ENCODE measurements at places on chromosomes 5 and 9. TPM values are rescaled to one million over a fixed set of nuclear protein-coding genes. Genes with fewer than 3 reads are reported as not detected.

- DNase-seq: no peak
- no peaks in the 10 kb centered on the region for H3K36me3 ChIP-seq
- peaks cover 6% of the 10 kb centered on the region for H3K4me1 ChIP-seq
- H3K4me3 ChIP-seq: no peak overlapping the region
- H3K27me3 ChIP-seq: no peaks in the 10 kb centered on the region
Observed at GRCh38 chr9:110007477-110008270, 200.3 kb downstream of the C9orf152 start.

GABRA6 gene
- not detected for total RNA-seq

GRCh38 chr9:91029650-91030361 is 228.2 kb downstream of the SYK start:
- H3K4me3 ChIP-seq: no peak overlapping the region
- no peaks in the 10 kb centered on the region for H3K27me3 ChIP-seq
- H3K27ac ChIP-seq: no peak overlapping the region
- no peak for DNase-seq
- no peaks in the 10 kb centered on the region for H3K36me3 ChIP-seq

DNA sequence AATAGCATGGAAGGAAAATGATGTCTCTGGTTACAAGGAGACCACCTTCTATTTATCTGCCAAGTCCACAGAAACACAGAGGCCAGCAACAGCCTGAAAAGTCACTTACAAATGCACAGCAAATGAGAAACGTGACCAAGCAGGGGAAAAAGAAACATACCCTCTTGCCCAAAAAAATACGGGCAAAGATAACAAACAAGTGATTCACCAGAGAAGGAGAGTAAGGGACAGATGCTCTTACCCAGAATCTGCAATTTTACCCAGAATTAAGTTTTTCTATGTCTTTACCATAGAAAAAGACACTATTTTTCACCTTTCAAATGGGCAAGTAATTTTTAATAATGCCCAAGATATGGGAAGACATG is 28.1 kb downstream of the CAMSAP1 start:
- H3K4me3 ChIP-seq: no peak overlapping the region
- H3K4me1 ChIP-seq: no peaks in the 10 kb centered on the region
- H3K27me3 ChIP-seq: no peaks in the 10 kb centered on the region
- DNase-seq: no peak

DNA sequence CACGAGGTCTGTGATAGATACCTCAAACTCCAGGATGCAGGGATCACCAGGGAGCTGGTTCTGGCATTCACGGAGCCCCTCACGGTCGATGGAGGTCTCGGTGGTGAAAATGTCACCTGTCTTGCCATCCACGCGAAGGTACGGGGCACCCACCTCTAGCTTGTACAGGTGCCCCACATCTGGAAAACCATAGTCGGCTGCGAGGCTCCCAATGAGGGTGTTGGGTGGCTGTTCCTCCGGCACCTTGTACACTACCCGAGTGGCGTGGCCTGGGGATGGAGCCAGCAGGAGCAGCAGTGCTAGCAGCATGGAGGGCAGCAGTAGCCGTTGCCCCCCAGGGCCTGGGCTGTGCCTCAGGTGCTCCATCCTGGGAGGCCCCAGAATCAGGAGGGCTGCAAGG is 9.2 kb downstream of the PCDH1 start:
- no peaks in the 10 kb centered on the region for H3K27me3 ChIP-seq
- no peak for DNase-seq
- H3K36me3 ChIP-seq: no peaks in the 10 kb centered on the region
- no peak overlapping the region for H3K27ac ChIP-seq
- no peaks in the 10 kb centered on the region for H3K4me1 ChIP-seq

PTGR1 gene
- total RNA-seq: not detected

RNF183 gene
- total RNA-seq: not detected

GRCh38 chr9:93132287-93132927 is 1.6 kb downstream of the NINJ1 start:
- H3K36me3 ChIP-seq: no peaks in the 10 kb centered on the region
- DNase-seq: no peak
- H3K4me1 ChIP-seq: peaks cover 56% of the 10 kb centered on the region
- H3K4me3 ChIP-seq: peak overlapping the region; percentile 68
- peak overlapping the region; percentile 99 for H3K27ac ChIP-seq

- H3K27ac ChIP-seq: peak overlapping the region; percentile 89
- peak overlapping the region; percentile 73 for H3K4me3 ChIP-seq
- no peaks in the 10 kb centered on the region for H3K27me3 ChIP-seq
Observed at GRCh38 chr5:68215898-68216244, 315 bp downstream of the PIK3R1 start.

Data from naive thymus-derived CD4-positive, alpha-beta T cell (primary cell).